Fibroblast of skin of back (primary cell): ENCODE measurements at places on chromosomes 1 and 21.

DNA sequence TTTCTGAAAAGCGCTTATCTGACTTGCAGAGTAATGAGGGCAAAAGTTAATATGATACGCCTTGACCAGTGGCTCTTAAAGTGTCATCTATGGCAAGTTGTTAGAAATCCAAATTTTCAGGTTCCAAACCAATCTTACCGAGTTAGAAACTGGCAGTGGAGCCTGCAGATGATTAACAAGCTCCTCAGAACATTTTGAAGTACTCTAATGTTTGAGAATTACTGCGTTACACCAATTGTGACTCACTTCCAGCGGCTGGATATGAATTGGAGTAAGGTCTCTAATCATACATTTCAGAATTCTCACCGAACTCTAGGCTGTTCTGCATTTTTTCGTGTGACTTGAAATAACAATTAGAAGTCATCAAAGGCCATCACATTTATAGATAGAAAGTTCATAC, 73.5 kb upstream of the TMPRSS15 start:
- no peak for DNase-seq

GRCh38 chr1:242761556-242761955, 237.1 kb upstream of the PLD5 start:
- no peak for DNase-seq

DNA sequence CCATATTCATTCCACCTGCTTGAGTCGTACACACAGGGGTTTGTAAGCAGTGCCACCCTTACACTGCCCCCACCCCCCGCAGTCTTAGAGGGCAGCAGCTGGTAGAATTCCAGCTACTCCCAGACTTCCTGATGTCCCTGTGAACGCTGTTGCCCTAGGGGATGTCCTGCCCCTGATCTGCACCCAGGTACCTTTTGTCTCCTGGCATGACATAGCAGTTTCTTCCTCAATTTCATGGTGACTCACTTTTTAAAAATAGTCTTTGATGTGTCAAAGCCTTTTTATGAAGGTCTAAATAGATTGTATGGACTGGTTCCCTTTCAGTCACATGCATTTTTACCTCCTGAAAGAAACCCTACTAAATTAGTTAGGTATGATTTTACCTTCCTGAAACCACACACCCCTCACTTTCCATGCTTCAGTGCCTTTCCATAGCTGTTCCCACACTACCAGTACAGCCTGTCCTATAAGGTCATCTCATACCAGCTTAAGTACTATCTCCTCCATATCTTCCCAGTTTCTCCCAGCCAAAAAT, 76.4 kb downstream of the ST3GAL3 start:
- DNase-seq, result peak; percentile 39

DNA sequence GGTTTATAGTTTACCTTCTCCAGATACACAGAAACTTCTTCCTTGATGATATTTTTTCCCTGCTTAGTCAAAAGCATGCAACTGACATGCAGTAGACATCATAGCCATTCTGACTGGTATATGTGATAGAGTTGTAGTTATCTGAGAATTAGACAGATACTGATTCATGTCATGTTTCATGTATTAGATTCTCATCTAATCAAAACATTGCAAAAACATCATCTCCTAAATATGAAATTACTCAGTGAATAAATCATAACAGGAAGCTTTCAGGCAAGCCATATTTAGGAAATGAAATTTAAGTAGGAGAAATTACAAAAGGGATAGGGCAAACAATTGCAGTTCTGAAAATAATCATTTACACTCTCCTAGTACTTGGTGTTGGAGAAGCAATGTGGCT, 38.4 kb upstream of the ASB17 start:
- DNase-seq, result peak; percentile 33

GRCh38 chr21:15192243-15192642, 127.4 kb upstream of the NRIP1 start:
- no peak for DNase-seq

- peak; percentile 38 for DNase-seq
Measured at GRCh38 chr1:28775121-28775942, 36.6 kb upstream of the OPRD1 start.
